ENCODE measurements at places on chromosomes 2 and 18. TPM values are rescaled to one million over a fixed set of nuclear protein-coding genes. Genes with fewer than 3 reads are reported as not detected.

The PEX13 gene
- 79.2 TPM for total RNA-seq

The UNC80 gene
- total RNA-seq = 12.3 TPM

The CFAP65 gene
- 0.16 TPM for total RNA-seq

The PROM2 gene
- total RNA-seq = 1.2 TPM

The NEU2 gene
- total RNA-seq = not detected

The FOXI3 gene
- 0.47 TPM for total RNA-seq

The FBXO48 gene
- 0.94 TPM for total RNA-seq

The SLC66A2 gene
- 31.0 TPM for total RNA-seq

The RUFY4 gene
- 0.78 TPM for total RNA-seq

The RAB6D gene
- total RNA-seq = 0.62 TPM

The KCNG2 gene
- total RNA-seq = 0.31 TPM

DNA sequence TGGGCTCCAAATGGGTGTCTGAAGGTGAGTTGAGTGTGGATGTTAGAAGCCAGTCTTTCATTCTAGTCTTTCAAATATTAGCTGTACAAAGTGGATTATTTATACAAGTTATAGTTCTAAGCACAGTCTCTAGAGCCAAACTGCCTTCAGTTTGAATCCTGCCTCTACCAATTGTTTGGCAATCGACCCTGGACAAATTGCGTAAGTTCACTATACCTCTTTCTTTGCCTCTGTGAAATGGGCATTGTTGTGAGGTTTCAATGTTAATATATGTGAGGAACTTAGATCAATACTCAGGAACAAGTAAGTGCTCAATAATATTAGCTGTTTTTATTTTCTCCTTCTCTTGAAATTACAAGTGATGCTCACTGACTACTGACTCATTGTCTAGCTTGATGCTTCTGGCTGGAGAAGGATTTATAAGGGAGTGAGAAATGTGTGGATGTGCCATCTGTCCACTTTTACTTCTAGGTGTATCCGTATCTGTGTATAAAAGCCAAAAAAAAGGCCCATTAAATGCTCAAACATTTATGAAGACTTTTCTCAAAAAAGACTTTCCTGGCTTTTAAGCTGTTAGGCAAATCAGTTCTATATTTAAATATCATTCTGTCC is 48.1 kb upstream of the RAPH1 start:
- no peak for DNase-seq

- DNase-seq = no peak
These were observed 552.5 kb downstream of the DSC3 start for GRCh38 chr18:30489890-30490643.

DNA sequence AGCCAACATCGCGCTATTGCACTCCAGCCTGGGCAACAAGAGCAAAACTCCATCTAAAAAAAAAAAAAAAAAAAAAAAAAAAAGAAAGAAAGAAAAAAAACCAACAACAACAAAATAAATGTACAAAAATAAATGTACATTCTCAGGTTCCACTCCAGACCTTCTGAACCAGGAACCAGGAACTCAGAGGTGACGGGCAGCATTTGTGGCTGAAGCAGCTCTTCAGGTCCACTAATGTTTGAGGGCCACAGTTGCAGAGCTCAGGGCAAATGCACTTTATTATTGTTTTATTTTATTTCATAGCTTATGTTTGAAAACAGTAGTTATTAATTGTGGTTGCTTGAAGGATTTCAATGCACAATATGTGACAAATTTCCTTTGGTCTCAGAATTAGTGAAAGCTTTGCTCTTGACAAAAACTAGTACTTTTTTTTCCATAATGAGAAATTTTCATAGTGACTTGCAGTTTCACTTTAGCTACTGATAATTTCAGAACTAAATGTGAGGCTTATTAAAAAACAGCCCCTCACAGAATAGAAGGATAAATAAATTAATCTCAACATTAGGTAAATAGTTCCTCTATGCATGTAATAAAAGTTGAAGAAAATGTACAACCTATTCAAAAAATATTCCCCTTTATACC is 378.4 kb upstream of the SPHKAP start:
- DNase-seq = no peak

DNA sequence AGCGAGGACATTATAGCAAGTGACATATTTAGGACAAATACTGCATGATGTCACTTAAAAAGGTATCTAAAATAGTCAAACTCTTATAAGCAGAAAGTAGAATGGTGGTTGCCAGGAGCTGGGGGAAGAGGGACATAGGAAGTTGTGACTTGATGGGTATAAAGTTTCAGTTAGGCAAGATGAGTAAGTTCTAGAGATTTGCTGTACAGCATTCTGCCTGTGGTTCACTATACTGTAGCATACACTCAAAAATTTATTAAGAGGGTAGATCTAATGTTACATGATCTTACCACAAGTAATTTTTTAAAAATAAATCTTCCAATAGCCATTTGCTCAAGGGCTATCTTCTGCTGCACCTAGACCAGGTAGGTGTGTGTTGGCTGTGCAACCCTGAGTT is 78.1 kb upstream of the NPAS2 start:
- no peak for DNase-seq

- no peak for DNase-seq
These were observed 628 bp upstream of the PTPN2 start for GRCh38 chr18:12884406-12885323.

GRCh38 chr2:166285215-166285614 is 90.5 kb downstream of the SCN9A start:
- no peak for DNase-seq

- DNase-seq = no peak
These were observed 193.5 kb upstream of the EPC2 start for GRCh38 chr2:148451046-148451445.

DNA sequence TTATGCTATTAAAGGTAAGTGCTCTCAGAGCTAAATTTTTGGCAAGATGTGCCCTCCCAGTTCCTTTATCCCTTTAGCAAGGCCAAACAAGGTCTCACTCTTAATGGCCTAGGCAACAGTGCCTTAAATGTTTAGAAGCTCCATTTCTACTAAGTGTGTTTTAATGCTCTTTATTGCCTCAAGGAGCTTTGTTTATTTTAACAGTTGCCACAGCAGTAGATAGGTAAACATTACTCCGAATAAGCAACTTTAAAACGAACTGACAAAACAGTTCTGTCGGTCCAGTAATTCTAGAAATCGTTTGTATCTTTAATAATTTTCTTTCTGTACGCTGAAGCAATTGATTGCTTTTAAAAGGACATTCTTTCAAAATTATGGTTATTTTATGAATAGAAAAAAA is 74.5 kb downstream of the PIEZO2 start:
- no peak for DNase-seq

DNA sequence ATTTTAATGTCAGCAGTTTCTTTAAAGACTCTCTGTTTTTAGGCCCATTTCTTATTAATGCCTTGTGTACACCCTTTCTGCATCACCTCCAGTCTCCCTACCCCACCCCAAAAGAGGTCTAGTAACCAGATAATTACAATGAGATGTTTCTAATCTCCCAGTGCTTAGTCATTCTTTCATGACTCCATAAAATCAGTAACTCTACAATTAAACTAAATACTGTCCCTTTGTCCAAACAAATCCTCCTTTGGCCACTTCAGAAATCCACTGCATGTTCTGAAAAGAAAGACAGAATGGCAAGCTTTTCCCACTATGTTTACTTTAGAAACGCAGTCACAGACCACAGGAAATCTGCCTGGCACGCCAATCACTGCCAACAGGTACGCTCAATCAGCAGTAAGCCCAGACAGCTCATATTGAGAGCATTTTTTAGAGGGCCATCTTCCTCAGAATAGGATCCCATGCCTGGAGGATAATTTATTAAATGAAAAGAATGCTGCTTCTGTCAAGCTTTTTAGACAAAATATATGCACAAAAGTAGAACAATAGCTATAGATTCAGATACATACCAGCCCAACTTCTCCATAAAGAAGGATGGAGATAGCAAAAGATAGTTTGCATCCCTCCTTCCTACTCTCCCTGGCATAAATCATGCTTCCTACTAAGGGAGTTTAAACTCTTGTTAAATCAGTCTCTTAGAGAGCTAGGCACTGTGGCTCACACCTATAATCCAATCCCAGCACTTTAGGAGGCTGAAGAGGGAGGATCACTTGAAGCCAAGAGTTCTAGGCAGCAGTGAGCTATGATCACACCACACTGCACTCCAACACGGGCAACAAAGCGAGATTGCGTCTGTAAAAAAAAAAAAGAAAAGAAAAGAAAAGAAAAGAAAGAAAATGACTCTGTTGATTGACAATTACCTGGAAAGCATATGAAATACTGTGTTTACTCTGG is 14.6 kb downstream of the CLASP1 start:
- no peak for DNase-seq

- DNase-seq = no peak
These were observed 304.1 kb downstream of the TNS1 start for GRCh38 chr2:217698691-217699090.

- DNase-seq = no peak
These were observed 160.0 kb upstream of the PGAP1 start for GRCh38 chr2:197086500-197086899.

- no peak for DNase-seq
These were observed 63.0 kb upstream of the DSC1 start for GRCh38 chr18:31225668-31226067.

DNA sequence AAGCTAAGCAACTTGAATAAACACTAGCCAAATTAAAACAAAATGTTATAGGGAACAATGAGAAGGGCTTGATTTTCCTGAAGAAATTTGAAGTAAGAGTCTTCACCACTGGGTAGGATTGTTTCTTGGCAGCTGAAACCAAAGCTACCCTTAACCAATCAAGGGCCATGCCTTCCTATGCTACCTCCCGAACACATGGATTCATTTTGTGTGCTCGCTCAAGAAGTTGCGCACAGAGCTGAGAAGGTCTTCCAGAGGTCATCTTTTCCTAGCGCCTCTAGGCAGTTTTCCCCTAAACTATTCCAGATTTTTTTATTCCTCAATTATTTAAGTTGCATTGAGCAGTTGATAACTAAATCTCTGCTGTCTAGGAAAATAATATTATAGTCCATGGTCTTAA is 264.6 kb downstream of the RBM43 start:
- DNase-seq = no peak

DNA sequence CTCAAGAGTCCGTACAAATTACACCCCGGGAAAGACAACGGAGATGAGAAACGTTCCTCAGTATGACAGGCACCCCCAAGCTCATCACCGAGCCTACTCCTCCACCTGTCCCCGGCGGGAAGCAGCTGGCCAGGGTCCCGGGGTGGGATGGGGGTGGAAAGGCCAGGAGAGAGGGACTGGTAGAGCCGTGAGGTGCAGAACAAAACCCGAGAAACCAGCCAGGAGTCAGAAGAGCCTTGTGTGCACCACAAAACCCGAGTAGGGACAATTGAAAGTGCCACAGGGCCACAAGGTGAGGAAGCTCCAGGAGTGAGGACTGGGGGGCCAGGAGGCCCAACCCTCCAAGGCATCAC is 75.5 kb upstream of the SALL3 start:
- DNase-seq = no peak

DNA sequence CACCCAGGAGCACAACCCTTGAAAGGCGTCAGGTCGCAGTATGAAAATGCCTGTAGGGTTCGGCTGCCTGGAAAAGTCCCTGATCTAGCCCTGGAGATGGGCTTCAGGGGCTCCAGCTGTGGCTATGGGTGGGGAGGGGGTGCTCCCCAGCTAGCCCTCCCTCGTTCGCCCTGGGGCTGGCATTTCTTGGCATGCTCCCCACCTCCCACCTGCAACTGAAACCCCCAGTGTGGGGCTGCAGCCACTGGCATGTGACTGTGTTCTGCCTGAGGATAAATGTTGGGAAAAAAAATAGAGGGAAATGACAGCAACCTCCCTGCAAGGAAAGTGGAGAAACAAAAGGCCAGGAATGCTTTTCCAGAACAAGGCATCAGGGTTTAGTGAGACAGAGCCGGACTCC is 109.2 kb downstream of the COPS8 start:
- no peak for DNase-seq

GRCh38 chr2:119756837-119757236 is 2.9 kb upstream of the PTPN4 start:
- peak; percentile 37 for DNase-seq

DNA sequence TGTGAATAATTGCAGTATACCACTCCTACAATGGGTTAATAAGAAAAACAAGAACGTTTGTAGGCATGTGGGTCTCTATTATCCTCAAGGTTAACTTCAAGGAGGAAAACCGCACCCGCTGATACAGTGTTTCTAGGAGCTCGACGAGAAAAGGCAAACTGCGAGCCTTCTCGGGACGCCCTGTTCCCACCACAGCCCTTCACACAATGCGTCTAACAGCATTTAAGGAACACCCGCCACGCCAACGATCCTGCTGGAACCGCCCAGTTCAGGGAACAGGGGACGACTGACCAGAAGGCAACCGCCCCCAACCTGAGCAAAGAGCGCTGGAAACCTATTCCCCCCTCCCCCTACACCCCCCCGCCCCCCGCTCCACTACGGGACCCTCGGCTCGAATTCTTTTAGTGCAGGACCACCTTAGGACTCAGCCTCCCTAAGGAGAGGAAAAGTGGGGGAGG is 710 bp upstream of the TMSB10 start:
- peak; percentile 13 for DNase-seq

GRCh38 chr18:79881695-79882094 is 69.8 kb downstream of the SLC66A2 start:
- DNase-seq = no peak

- no peak for DNase-seq
These were observed 11.8 kb downstream of the SLC25A12 start for GRCh38 chr2:171882089-171882769.

GRCh38 chr2:138267902-138268254 is 233.7 kb upstream of the SPOPL start:
- no peak for DNase-seq

GRCh38 chr18:74116633-74117554 is 30.7 kb downstream of the FBXO15 start:
- DNase-seq = peak; percentile 15

All from occipital lobe (tissue), 3 donors.